Thoracic aorta endothelial cell (primary cell): ENCODE measurements at places on chromosomes 7 and 10. TPM values are rescaled to one million over a fixed set of nuclear protein-coding genes. Genes with fewer than 3 reads are reported as not detected.

The PNLIPRP2 gene
- not detected in 2 replicates for total RNA-seq

The LEP gene
- total RNA-seq, result not detected in 2 replicates

The AGMO gene
- not detected in 2 replicates for total RNA-seq

The RBP4 gene
- not detected in 2 replicates for total RNA-seq

The TCERG1L gene
- total RNA-seq, result not detected in 2 replicates

The FAM25G gene
- not detected in 2 replicates for total RNA-seq

The SKAP2 gene
- total RNA-seq, result 17.3 and 30.6 TPM in 2 replicates

The ZNF398 gene
- total RNA-seq, result 12.8 and 14.1 TPM in 2 replicates

The INMT gene
- not detected in 2 replicates for total RNA-seq

The UCN3 gene
- not detected in 2 replicates for total RNA-seq

The MMD2 gene
- not detected in 2 replicates for total RNA-seq

The ABCC2 gene
- 1.1 and 1.4 TPM in 2 replicates for total RNA-seq

The ZNF277 gene
- total RNA-seq, result 30.9 and 47.8 TPM in 2 replicates
